Stimulated activated CD4-positive, alpha-beta T cell treated with anti-CD3 and anti-CD28 coated beads, Interleukin-4, amount 100 ng/mL, for 1 hour (primary cell): ENCODE measurements at places on chromosomes 6 and 20.

- no peak for DNase-seq
These were observed 20.4 kb upstream of the LAMA4 start for GRCh38 chr6:112274774-112275173.

DNA sequence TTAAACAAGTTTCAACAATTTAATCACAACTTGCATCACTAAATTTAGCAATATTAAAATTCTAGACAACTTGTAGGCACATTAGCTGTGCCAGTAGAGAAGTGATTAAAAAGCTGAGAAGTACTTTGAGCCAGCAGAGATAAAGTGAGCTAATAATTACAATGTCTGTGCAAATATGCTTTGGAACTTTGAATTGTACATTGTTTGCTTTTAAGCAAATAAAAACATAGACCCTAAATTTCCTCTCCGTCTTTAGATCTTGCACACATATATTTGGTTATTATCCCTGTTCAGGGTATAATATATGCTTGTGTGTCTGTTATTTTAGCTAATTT is 44.2 kb upstream of the DEFB112 start:
- no peak for DNase-seq

GRCh38 chr6:163732479-163732878 is 318.0 kb downstream of the QKI start:
- no peak for DNase-seq

- DNase-seq, result no peak
These were observed 169.1 kb downstream of the MAFB start for GRCh38 chr20:40519918-40520317.

- no peak for DNase-seq
These were observed 35.3 kb downstream of the TGM3 start for GRCh38 chr20:2331106-2331505.

DNA sequence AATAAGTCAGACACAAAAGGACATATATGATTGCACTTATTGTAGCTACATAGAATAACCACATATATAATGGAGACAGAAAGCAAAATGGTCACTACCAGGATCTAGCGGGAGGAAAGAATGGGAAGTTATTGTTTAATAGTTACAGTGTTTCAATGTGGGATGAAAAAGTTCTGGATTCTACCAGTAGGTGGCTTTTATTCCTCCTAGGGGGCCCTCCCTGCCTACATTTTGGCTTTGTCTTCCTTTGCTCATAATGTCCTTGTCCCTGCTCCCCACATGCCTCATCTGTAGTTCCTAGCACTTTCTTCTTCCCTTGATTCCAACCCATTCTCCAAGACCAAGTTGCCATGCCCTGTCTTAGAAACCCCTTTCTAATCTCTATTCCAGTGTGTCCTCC is 16.3 kb downstream of the ZNF133 start:
- DNase-seq, result no peak

DNA sequence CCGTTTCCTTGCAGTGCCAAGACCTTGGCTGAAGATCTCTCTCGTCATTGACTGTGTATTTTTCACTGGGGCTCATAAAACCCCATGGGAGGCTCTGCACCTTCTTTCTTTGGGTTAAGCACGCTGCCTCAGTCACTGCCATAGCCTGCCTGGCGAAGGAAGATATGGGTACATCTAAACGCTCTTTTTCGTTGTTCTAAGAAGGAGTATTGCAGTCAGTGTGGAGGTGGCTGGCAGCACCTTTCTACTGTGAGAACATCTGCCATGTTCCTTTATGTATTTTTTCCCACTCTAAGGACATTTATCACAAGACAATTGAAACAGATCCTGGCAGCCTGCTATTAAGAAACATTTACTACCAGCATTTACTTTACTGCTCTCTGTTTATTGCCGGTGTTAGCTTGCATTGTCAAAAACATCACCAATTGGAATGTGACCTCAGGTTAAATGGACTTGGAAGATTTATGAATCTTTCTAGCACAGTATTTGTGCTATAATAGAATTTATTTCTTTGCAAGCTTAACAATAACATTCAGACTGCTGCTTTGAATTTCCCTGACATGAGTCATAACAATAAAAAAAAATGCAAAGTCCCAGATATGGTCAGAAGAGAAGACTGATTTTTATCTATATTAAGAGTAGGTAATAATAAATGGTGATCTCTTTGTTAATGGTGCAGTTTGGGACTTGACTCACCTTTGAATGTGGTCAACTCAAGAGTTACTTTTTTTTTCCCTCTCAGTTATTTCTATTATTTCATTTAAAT is 62.2 kb upstream of the CLDN20 start:
- DNase-seq, result no peak

DNA sequence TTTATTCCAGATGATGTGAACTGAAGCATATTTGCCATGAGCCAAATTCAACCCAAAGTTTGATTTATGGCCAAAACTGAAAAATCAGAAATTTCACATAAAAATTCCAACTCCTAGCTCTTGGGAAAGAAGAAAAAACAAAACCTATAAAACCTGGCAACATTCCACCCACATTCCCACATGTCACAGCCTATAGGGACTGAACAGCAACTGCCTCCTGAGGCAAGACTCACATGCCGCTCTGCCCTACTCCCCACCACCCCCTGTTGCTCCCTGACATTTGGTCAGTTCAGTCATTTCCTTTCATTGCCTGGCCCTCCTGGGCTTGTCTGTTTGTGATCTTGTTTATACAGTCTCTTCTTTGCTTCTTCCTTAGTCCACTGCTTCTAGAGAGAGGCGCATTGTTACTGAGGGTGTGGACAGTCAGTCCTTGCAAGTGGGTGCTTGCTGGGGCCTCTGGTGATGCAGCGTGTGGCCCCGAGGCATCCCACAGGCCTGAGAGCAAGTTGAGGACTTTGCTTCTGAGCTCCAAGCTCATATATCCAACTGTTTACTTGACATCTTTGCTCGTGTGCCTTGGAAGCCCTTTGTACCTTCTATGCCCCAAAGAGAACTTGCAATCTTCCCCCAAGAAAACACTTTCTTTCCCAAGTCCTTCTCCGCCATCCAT is 31.4 kb downstream of the NFATC2 start:
- DNase-seq, result no peak

DNA sequence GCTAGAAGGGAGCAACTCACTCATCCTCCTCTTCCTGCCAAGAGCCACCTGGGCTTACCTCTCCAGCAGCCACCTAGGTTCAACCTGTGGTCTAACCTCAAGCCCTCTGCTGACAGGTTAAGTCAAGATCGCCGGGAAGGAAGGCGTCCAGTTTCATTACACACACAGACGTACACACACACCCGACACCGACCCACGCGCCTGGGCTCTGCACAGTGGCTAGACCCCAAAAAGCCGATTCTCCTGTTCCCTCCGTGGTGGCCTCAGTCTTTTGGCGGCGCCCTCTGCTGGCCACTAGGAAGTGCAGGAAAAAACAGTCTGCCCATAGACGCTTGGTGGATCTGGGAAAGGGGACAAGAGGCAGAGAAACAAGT is 52.8 kb downstream of the MRPL14 start:
- DNase-seq, result peak; percentile 67

GRCh38 chr6:42507195-42507594 is 55.5 kb upstream of the TRERF1 start:
- no peak for DNase-seq

GRCh38 chr20:11091511-11091910 is 417.7 kb upstream of the JAG1 start:
- no peak for DNase-seq

- no peak for DNase-seq
These were observed 44.7 kb upstream of the LRRC1 start for GRCh38 chr6:53750052-53750650.

DNA sequence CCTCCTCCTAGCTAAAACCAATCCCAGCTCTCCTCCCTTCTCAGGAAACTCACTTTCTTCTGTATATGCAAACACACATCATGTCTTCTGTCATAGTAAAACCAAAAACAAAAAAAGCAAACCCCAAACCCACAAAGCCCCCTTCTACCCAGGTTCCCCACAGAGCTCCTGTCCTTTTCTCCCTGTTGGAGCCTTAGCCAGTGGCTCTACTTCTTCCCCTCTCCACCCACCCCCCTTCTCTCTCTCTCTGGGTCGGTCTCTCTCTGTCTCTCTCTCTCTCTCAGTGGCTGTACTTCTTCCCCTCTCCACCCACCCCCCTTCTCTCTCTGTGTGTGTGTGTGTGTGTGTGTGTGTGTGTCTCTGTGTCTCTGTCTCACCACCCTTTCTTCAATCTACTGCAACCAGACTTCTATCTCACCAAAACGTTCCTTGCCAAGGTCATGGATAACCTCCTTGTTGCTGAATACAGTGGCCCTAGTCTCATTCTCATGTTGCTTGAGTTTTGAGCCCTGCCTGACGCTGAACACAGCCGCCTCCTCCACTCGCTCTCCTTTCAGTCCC is 8.7 kb upstream of the OSER1 start:
- DNase-seq, result no peak

GRCh38 chr6:46706464-46706863 is 18.8 kb downstream of the TDRD6 start:
- no peak for DNase-seq

GRCh38 chr6:137316626-137317025 is 97.4 kb upstream of the IFNGR1 start:
- no peak for DNase-seq

GRCh38 chr20:50400705-50401586 is 109.2 kb upstream of the PTPN1 start:
- DNase-seq, result no peak

GRCh38 chr20:32363492-32363891 is 5.4 kb downstream of the ASXL1 start:
- no peak for DNase-seq

DNA sequence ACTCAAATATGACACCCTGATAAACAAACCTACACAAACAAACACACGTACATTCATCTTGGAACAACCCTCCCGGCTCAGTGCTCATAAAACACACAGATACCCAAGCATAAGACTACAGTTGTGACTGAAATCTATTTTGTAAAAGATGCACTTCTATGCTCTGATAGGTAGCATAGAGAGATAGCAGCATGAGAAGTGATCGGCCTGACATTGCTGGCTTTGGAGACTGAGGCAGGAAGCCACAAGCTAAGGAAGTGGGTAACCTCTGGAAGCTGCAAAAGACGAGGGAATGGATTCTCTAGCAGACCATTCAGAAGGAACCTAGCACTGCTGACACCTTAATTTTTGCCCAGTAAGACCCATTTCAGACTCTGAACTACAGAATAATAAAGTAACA is 1.6 kb upstream of the RNF39 start:
- no peak for DNase-seq

DNA sequence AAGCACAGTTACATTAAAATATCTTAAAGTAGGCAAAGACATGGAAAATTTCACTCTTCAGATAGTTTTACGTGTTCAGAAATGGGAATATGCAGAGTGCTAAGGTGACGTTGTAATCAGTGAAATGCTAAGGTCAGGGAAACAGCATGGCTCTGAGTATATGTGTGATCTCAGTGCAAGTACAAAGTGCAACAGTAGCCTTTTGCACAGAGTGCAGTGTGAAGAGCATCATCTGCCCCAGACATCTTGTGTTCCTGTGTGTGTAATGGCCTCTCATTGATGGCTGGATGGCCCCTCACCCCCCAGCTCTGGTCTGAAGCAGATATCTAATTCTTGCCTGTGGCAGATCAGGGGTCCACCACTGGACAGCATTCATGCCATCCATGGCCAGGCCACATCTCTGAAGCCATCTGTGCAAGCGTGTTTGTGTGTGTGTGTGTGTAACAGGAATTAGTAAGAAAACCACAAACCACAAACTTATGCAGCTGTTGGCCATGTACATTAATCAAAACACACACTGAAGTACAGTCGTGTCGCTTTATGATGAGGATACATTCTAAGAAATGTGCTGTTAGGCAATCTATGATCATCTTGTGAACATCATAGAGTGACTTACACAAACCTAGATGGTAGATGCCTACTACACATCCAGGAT is 165.1 kb downstream of the RALGAPA2 start:
- DNase-seq, result no peak

GRCh38 chr20:43789593-43789992 is 62.8 kb upstream of the GTSF1L start:
- DNase-seq, result no peak
